Body of pancreas (tissue), 4 donors: ENCODE measurements at places on chromosomes 6 and 20.

DNA sequence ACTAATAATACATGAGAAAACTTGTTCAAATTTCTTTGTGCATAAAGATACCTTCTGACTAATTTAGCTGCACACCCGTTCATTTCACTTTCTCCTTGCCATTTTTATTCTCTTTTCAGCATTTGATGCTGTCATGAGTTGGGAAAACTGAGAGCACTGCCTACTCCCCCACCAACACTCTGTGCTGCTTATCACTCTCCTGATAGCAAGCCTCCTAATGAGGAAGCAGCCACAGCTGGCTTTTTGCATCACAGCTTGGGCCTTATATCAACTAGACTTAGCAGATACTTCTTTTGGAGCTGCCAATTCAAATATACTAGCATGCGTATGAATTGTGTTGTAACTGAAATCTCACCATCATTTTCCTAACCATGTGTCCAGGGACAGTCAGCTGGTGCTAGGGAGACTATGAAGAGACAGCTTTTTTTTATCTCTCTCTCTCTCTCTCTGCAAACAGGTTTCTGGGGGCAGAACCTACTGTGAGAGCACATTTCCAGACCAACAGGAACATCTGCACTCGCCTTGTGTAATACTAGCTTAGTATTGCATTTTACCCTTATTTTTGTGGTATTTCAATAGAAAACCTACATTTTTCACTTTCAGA, 699.0 kb downstream of the KHDRBS2 start:
- no peaks in the 10 kb centered on the region for H3K36me3 ChIP-seq
- H3K4me3 ChIP-seq: no peak overlapping the region
- DNase-seq: no peak
- H3K27me3 ChIP-seq: no peaks in the 10 kb centered on the region
- no peaks in the 10 kb centered on the region for H3K4me1 ChIP-seq
- H3K27ac ChIP-seq: no peak overlapping the region

GRCh38 chr6:119314885-119315272, 34.7 kb downstream of the MAN1A1 start:
- no peaks in the 10 kb centered on the region for H3K36me3 ChIP-seq
- H3K27me3 ChIP-seq: no peaks in the 10 kb centered on the region
- H3K4me3 ChIP-seq: no peak overlapping the region
- H3K4me1 ChIP-seq: peaks cover 12% of the 10 kb centered on the region

DNA sequence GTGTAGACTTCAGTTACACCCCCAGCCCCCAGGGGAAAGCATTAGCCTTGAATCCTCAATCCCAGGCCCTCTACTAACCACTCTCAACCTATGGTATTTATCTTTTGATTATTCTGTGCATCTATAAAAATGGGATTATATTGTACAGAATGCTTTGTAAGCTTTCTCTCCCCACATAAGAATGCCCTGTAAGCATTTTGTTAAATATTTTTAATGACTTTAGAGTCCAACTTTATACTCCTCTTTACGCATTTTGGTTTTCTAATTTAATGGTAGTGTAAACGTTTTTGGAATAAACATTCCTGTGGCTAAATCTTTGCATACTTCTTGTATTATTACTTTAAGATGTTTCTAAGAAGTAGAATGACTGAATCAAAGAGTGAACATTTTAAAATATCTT, 35.4 kb downstream of the FBXO9 start:
- no peak overlapping the region for H3K4me3 ChIP-seq
- H3K27ac ChIP-seq: no peak overlapping the region
- peaks cover 14% of the 10 kb centered on the region for H3K36me3 ChIP-seq
- H3K4me1 ChIP-seq: no peaks in the 10 kb centered on the region

DNA sequence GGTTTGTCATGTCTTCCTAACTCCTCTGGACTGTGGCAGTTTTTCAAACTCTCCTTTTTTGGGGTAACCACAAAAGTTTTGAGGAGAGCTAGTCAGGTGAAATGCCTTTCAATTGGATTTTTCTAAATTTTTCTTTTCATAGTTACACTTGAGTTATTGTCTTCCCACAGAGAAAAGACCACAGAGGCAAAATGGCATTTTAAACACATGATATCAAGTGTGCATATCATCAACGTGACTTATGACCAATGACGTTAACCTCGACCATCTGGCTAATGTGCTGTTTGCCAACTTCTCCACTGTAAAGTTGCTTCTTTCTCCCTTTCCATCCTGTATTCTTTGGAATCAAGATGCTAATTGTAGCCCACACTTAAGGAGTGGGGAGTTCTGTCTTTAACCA, 41.3 kb upstream of the SNAP25 start:
- no peak for DNase-seq
- no peak overlapping the region for H3K27ac ChIP-seq
- no peaks in the 10 kb centered on the region for H3K36me3 ChIP-seq
- H3K27me3 ChIP-seq: no peaks in the 10 kb centered on the region
- peaks cover 4% of the 10 kb centered on the region for H3K4me1 ChIP-seq
